ENCODE measurements at places on chromosomes 5 and 9.

DNA sequence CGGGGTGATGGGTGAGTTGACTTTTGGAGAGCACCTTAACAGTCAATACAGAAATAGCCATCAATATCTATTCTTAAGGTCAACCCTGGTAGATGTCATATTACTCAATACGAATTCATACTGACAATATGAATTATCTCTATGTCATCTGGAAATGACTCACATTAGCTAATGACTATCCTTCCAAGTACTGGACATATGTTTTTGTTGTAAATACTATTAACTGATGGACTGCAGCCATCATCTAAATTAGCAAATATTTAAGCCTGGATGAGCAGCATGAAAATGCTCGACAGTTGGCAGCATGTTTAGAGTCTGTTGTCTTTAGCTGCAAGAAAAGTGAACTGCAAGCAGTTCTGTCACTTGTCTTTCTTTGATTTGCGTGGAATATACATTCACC is 19.6 kb upstream of the ISOC1 start:
- DNase-seq, result no peak

GRCh38 chr5:143405849-143406098 is 2.3 kb upstream of the NR3C1 start:
- DNase-seq, result no peak

- DNase-seq, result no peak
These were observed 685.8 kb downstream of the MAT2B start for GRCh38 chr5:164191240-164191639.

DNA sequence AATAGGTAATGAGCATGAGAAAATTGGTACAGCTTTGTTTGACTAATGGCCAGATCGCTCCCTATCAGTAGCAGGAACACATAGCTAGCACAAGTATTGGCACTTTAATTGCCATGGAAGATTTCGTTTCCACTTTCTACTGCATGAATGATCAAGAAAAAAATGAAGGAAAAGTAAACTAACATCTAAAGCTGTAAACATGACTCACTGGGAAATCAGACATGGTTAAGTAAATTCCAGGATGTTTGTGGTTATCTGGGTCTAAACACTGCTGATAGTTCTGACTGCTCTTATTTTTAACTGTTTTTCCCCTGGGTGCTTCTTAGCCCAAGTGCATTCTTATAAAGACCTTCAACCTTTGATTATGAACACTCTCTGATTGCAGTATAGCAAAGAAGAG is 388.9 kb downstream of the NR2F1-AS1 start:
- DNase-seq, result peak; percentile 16

- DNase-seq, result no peak
These were observed 164.7 kb upstream of the IRX4 start for GRCh38 chr5:2047341-2047927.

DNA sequence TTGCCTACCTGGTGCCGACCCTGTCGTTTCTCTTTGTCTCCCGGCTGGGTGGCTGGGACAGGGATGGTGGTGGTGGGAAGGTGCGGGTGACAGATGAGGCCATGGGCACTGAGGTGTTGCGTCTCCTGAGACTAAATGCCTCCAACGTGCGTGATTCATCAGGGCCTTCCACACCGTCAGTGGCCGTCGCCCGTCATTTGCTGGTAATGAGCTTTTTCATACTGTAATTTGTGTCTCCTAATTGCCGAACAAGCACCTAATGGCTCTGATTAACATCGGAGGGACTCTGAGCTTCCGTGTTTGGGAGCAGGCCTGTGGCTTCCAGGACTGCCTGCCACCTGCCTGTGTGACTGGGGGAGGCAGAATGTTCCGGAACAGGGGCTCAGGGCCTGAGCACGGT is 35.2 kb downstream of the RXRA start:
- no peak for DNase-seq

- DNase-seq, result no peak
These were observed 18.6 kb downstream of the TMEM252 start for GRCh38 chr9:68522131-68522530.

DNA sequence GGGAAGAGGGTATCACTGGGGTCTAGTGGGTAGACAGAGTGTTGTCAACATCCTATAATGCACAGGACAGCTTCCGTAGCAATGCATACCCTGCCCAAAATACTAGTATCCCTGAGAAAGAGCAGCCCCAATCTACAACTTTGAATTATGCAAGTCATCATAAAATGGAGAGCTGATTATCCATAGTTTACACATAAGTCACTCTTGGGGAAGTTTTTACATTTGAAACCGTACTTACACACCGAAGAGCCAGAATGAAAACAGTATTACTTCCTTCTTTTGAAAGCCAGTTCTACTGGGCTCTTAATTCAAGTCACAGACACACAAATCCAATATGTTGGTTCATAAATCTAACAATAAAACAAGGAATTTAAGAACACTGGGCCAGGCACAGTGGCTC is 21.6 kb downstream of the RNF145 start:
- DNase-seq, result no peak

DNA sequence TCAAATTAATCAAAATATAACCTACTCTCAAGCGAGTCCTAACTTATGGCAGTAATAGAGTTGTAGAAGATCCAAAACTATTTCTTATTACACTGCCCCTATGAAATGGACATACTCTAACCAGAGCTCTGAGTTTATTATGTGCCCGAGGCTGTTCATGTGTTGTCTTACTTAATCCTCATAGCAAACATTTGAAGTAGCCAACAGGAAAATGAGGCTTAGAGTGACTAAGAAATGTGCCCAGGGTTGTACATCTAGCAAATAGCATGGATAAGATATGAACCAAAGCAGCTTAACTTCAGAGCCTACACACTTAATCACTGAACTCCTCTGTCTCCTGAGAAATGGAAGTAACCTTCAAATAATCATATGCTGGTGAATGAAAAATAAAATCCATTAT is 1551.7 kb downstream of the MAT2B start:
- DNase-seq, result no peak

DNA sequence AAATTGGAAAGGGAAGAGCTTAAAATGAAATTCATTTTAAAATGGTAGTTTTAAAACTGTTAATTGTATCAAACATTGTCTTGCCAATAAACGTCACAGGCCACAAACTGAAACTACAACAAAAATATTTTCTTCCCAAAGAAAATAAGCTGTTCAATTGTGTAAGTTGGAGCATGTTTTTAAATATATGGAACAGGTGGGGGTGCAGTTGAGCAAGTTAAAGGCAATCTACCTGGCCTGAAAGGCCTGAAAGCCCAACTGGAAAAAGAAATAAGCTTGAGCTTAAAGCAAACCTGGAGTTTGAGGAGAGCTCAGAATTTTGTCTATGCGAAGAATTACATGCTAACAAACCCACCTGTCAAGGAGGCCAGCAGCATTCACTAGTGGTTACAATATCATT is 439.5 kb downstream of the ACTL7B start:
- DNase-seq, result no peak

DNA sequence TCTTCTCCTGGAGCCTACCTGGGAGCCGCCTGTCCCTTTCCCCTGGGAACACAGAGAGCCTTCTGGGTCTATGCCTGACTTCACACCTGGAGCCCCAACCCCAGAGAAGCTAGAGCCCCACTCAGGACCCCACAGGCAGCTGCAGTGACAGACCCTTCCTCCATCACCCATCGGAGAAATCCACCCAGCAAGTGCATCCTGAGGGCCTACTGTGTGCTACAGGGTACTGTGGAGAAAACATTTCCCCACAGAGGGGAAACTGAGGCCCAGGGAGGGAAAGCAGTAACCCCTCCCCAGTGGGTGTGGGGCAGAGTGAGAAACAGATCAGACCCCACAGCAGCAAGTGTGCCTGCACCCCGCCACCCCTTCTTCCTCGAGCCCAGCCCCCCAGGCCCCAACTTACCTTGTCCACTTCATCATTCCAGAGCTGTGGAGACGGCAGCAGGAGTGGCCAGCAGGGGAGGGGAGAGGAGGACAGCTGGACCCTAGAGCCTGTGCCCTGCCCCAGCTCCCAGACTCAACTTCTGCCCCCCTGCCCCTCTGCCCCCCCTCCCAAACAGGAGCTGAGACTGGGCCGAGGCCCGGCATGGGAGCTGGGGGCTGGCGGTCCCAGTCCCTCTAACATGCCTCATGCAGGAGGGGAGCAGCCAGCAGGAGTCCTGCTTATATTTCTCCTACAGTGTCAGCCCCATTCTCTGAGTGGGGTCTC is 17.7 kb downstream of the SH3GLB2 start:
- no peak for DNase-seq

- no peak for DNase-seq
These were observed 78.4 kb downstream of the TSPAN17 start for GRCh38 chr5:176725521-176726280.

- no peak for DNase-seq
These were observed 53.2 kb upstream of the C9orf72 start for GRCh38 chr9:27626244-27627187.

GRCh38 chr5:20213803-20214202 is 225.8 kb upstream of the CDH18 start:
- DNase-seq, result no peak

DNA sequence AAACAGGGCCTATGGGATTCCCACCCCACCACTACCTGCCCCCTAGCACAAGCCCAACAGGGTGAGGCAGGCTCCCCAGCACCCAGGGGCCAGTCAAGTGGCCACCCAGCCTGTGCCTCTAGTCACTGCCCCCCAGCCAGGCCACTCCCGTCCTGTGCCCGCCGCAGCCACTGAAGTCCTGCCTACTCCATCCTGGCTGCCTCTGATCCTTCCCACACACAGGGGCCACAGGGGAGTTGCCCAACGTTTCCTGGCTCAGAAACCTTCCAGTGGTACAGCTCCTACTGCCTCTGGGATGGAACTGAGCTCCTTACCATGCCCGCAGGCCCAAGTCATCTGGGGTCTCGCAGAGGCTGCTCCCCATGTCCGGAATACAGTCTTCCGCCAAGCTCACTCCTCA is 70.2 kb upstream of the STXBP1 start:
- DNase-seq, result no peak

DNA sequence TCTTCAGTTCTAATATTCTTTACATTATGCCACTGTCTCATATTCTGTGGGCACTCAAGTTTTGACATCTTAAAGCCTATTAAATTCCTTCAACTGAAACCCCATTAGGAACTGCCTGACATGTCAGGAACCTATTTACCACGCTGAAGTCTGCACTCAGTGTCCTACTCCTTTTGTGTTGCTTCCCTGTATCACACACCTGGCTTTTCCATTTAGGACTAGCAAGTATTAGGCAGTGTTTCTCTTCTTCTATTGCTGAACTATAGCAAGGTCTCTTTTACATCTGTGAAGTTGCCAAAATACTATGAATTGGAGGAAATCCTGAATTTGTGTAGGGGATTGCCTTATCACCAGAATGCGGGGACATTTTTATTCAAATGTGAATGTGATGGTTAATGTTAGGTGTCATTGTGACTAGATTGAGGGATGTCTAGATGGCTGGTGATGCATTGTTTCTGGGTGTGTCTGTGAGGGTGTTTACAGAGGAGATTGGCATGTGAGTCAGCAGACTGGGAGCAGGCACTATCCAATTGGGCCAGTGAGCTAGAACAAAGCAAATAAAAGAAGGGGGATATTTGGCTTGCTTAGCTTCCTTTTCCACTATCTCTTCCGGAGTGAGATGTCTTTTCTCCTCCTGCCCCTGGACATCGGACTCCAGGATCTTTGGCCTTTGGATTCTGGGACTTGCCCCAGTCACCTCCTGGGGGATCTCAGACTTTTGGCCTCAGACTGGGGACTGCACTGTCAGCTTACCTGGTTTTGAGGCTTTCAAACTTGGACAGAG is 21.2 kb upstream of the VCAN start:
- no peak for DNase-seq

DNA sequence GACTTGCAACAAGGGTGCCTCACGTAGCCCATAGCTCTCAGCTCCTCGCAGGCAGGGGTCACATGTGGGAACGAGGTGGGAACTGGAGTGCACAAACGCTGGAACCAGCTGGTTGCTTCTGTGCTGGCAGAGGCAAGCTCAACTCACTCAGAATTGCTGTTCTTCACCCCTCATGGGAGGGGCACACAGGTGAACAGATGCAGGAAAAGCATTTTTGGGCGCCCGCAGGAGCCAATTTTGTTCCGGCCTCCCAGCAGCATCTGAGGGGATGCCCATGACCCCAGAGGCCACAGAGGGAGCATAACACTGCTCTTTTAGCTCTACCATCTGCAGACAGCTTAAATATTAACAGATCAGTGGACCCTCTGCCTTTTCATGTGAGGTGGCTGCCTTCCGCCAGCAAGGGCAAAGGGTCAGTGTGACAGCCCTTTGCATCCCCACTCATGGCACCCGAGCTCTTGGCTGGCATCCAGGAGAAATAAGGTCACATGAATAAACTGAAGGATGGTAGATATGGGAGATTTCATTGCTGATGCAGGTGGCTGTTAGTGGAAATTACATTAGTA is 196.2 kb downstream of the SLCO4C1 start:
- no peak for DNase-seq

- DNase-seq, result no peak
These were observed 179.5 kb downstream of the YTHDC2 start for GRCh38 chr5:113692891-113693457.

DNA sequence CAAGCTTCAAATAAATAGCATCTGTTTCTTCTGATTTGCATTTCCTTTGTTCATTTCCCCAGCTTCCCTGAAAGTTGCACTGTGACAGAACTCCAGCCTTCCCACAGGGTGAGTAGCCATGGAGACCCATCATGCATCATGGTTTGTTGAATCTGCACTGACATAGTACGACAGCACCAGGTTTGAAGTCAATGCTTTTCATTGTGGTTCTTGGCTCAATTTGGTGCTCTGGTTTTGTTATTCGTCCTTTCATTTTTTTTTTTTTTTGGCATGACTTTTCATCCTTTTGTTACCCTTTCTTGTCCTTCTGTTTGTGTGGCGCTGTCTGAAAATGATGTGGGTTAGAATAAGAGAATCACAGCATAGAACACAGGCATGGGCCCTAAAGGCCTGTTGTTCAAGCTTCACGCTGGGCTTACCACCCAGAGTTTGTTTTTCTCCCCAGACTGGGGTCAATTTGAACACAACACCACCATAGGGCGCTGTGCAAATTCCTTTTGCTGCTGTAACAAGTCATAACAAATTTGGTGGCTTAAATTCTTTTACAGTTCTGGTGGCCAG is 206.2 kb upstream of the CDH10 start:
- DNase-seq, result no peak

DNA sequence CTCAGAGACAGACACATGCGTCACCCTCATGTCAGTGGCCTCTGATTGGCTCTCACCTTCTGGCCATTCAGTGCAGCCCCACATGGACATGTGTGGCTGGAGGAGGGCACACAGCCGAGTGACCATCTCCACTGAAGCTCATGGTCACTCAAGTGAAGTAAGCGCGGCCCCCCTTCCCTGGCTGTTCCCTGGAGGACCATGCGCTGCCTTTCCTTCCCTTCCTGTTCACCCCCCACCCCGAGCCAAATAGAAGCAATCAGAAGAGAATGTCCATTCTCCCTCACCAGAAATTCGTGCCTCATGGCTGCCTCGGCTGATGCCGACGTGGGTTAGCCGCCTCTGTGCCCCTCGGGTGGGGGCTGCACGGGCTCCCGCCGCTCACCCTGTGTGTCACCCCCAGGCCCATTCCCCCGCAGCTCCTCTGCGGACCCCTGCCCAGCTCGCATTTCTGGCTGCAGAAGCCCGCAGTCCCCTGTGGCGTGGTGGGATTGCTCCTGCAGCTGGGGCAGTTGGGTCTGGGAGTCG is 12.5 kb upstream of the COL5A1 start:
- DNase-seq, result no peak

- DNase-seq, result no peak
These were observed 43.4 kb upstream of the PLPP6 start for GRCh38 chr9:4618700-4619099.

GRCh38 chr9:35114113-35114839 is 1.4 kb downstream of the ATOSB start:
- peak; percentile 51 for DNase-seq
